ENCODE measurements at places on chromosomes 5 and 9.
A peak's percentile ranks its signal among the peaks of the same experiment; 100 is the strongest.

GRCh38 chr5:125032286-125032685 lies 285.8 kb upstream of the ZNF608 start:
- DNase-seq, result no peak

- no peak for DNase-seq
Observed at GRCh38 chr9:88258024-88258423, 119.7 kb upstream of the SPATA31C2 start.

DNA sequence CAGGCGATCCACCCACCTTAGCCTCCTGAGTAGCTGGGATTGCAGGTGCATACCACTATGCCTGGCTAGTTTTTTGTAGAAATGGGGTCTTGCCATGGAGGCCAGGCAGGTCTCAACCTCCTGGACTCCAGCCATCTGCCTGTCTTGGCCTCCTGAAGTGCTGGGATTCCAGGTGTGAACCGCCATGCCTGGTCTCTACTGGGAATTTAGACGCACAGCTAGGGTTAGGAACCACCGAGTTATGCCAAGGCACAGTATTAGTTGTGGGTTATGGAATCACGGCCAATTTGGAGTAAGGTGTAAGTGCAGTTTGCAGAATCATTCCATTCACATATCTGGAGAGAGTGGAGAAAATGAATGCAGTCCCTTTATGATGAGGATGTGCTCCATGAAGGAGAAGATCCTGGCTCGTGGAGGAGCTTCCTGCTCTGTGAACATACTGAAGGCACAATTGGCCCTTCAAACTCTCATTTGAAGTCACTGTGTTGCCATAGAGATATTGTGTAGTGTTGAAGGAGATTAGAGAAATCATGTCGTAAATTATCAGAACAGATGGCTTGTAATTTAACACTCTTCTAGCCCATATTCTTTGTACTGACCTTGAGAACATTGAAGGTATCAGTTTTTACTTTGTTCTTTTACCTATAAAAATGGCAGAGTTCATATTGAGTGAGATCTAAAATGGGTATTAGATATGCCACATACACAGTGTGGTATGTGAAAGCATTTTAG lies 18.8 kb downstream of the TRIO start:
- no peak for DNase-seq

GRCh38 chr5:142611154-142611553 lies 74.7 kb downstream of the FGF1 start:
- DNase-seq, result peak; percentile 68

- DNase-seq, result no peak
Observed at GRCh38 chr5:50738864-50739263, 72.4 kb downstream of the PARP8 start.

DNA sequence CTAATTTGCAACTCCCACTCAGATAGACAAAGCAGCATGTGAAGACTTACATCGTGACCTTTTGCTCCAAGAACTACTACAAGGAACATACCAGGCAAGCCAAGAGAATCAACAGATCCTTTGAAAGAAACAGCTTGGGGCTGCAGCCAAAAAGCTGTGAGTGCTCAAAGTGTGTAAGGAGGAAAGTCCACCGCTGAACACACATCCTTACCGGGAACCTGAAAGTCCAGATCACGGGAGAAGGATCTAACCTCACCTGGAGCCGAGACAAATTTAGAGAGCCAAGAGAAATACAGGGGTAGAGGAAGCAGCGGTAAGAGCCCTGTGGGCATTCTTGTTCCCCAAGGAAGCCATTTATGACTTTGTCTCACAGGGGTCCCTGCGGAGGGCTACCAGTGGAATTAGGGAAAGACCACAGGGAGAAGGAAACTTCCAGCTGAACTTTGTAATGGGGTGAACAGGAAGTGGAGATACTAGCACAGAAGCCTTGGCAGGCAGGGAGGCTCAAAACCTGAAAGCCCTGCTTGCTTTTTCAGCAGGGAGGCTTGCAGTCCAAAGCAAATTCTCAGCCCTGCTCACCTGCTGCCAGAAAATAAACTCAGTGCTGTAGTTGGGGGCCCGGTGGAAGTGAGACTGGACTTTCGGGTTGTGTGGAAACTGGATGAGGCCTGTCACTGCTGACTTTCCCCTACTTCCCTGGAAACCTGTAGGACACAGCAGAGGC lies 350.2 kb downstream of the DTWD2 start:
- DNase-seq, result no peak

DNA sequence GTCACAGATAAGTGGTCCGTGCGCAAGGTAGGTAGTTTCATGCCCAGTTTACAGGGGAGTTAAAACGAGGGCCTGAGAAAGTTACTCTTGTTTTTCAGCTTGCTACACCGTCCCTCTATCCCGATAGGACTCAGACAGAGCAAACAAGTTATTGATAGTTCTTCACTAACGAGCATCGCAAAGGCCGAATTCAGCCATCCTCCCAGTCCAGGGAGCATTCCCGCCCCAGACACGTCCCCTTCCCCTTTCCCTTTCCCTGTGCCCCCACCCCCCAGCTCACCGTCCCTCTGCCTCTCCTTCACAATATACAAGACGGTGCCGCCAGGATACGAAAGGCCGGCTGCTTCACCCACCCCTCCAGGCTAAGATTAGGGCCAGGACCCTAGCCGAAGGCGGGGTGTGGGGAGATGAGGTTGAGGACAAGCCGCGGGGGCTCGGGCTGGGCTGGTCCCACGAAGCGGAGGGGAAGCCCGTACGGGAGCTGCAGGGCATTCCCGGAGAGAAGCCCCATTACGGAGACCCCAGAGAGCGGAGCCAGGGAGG lies 599 bp downstream of the KIAA1191 start:
- peak; percentile 3 for DNase-seq

- no peak for DNase-seq
Observed at GRCh38 chr5:148268566-148268965, at the start of gene SPINK13. TSS of gene SPINK13 (plus strand) at chr5:148268794. CDS start at chr5:148270073, 1,279 bp downstream.

DNA sequence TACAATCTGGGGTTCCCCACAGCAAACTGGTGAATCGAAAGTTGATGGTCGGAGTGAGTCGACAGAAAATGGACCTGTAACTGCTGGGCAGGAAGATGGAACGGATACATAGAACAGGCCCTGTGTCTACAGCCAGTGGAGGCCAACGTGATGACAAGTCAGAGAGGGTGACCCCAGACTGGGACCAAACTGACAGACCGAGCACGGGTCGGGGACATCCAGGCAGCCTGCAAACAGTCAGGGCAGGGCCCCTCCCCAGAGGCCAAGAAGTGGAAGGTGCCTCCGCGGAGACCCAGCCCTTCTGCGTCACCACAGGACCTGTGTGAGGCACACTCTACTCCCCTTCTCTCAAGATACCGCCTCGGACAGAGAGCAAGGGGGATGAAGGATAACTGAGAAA lies 25.1 kb upstream of the FANCC start:
- DNase-seq, result no peak

GRCh38 chr9:3863111-3863528 lies 337.3 kb upstream of the RFX3 start:
- no peak for DNase-seq

DNA sequence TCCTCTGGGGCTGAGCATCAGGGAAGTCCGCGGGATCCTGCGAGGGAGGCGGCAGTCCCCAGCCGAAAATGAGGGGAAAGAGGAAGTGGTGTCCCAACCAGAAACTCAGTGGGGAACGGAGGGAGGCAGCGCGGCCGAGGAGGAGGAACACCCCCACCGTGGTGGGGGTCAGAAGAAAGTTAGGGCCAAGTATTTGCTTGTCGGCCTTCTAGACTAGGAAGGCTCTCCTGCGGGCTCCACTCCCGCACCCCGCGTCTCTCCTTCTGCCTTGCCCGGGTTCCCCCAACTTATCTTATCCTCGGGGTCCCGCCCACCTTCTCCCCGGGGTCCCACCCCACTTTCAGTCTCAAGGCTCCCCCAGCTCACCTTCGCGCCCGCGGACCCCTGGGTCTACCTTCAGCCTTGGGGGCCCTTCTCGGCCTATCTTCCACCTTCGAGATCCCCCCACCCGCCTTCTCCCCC lies 557 bp upstream of the PHF2 start:
- peak; percentile 50 for DNase-seq

DNA sequence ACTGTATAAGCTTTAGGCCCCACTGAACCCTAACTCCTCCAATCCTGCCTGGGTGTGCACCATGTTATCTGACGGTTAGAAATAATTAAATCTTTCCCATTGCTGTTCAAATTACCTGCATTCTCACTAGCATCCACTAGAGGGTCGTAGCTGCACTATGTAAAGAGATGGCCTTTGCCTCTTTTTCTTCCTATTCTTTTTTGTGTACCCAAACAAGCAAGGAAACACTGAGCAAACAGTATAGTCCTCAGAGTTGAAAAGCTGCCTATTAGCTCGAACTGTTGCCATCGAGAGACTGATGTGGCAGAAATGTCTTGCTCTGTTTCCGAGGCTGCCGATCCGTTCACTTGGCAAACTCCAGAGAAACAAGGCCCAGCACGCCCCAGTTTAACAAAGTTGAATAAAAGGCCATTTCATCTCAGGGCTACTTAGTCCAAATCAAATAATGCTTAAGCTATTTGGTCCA lies 163.8 kb upstream of the TRPM3 start:
- peak; percentile 8 for DNase-seq

- no peak for DNase-seq
Observed at GRCh38 chr9:14866200-14866749, 44.0 kb downstream of the FREM1 start.

DNA sequence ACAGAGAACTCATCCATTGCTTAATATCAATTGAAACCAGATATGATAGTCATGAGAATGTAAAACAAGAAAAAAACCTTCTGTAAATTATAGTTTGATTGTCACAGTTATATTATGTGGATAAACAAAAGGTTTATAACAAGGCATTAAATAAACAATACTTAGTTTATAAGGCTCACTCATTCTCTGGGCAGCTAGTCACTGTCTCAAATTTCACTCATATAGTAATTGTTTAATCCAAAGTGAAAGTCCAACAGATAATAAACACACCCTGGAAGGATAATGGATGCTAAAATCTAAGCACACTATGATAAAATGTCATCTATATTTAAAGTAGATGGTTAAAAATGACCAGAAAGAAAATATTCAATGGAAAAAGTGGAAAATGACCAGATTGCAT lies 30.8 kb upstream of the SLC12A2 start:
- no peak for DNase-seq

DNA sequence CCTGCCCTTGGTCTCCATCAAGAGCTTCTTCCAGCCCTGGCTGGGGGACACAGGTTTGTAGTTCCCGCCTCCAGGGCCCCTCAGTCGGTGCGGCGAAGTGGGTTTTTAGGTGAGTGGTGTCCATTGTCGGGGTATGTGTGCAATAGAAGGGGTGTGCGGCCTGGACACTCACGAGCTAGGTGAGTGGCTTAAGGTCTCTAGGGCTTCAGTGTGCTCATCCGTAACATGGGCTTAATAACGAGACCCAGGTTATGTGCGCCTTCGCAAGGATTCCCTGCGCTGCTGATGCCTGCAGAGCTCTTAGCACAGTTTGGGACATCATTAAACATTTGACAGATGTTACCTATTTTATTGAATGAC lies 656 bp downstream of the CEP78 start:
- DNase-seq, result no peak

Data from effector memory CD8-positive, alpha-beta T cell (primary cell).